ENCODE measurements at places on chromosomes 11 and 22.
A peak's percentile ranks its signal among the peaks of the same experiment; 100 is the strongest.

- no peak for DNase-seq
Observed at GRCh38 chr11:44304091-44305025, 5.6 kb downstream of the ALX4 start.

DNA sequence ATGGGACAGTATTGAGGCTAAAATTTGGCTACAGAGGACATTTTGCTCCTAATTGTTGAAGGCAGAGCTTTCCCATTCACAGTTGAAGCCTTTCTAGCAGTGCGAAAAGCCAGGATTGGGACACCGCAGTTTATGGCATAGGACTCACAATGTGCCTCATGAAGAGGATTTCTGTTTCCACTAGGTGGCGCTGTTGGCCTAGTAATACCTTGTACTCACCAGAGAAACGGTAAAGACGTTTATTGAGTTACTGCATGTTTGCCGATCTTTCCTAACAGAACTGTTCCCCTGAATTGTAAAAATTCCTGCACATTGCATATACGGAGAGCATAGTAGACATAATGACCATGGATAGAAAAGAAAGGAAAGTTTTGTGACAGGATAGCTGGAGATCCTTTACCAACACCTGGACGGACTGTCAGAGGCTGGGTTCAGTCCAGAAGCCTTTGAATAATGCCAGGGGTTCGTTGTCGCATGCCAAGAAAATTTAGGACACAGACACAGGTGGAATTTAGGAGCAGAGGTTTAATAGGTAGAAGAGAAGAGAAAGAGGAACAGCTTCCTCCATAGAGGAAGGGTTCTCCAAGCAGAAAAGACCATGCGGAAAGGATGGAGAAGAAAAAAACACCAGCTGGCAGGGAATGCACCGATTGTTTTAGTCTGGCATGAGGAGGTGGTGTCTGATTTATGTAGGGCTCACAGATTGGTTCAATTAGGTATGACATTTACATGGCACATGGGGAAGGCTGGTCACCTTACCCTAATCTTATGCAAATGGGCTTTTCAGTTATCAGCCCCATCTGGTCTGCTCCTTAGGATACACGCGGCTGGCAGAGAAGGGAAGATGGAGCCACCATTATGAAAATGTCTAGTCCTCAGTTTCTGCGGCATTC, 10.8 kb upstream of the OR51D1 start:
- peak; percentile 73 for DNase-seq

DNA sequence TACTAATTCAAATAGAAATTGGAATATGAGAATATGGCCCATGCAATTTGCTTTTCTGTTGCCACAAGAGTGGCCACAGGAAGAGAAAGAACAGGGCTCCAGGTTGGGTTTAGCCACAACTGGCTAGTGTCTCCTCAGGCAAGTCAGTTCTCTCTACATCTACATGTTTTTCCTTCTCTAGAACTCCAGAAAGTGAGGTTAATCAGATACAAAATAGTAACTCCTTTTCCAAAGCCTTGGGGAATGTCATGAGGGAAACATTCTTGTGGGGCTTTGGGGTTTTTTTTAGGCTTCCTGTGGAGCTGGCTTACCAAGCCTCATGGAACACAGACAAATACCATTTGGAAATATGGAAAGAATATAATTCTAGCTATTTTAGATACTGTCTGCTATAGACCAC, 161.6 kb downstream of the NAV2 start:
- DNase-seq: peak; percentile 66

DNA sequence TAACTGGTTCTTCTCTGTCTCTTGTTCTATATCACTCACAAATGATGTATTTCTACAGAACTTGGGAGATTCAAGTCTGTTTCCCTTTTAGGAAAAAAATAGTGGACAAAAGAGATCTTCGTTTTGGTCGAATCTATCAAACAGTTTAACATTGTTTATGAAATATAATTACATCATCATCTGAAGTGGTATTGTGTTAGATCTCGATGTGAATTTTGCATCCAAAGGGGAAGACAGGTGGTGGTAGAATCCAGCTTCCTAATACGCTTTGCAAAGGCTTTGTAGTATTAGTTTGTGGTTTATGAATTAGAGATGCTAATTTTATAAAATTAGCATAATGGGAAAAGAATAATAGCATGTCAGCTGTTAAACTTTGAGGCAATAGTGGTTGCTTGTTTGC, 3.4 kb downstream of the SIK2 start:
- no peak for DNase-seq

- DNase-seq: no peak
Observed at GRCh38 chr11:88036701-88037100, 138.5 kb downstream of the RAB38 start.

Data from fibroblast of upper back skin (primary cell).